ENCODE measurements at places on chromosomes 13 and 19.
A peak's percentile ranks its signal among the peaks of the same experiment; 100 is the strongest.

GRCh38 chr13:48253849-48254248 is 20.8 kb downstream of the ITM2B start:
- no peak for DNase-seq

- no peak for DNase-seq
Observed at GRCh38 chr13:53136554-53137215, 108.1 kb downstream of the OLFM4 start.

- peak; percentile 21 for DNase-seq
Observed at GRCh38 chr19:15379999-15380647, 536 bp upstream of the AKAP8 start.

DNA sequence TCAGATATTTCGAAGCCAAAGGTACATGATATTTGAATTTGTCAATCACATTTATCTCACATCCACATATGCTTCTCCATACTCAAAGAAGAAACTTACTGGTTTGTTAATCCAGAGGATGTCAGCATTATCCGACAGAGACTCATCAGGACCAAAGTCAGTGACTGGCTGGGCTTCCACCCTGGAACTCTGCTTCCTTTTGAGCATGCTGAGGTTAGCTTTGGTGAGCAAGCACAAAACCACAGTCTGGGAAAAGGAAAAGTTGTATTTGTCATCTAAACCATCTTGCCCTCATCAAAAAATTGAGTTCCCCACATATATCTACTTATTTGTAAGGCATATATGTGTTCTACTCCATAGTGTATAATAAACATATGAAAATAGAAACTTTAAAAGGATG is 17.4 kb downstream of the NALCN start:
- DNase-seq, result no peak

GRCh38 chr13:32225481-32225931 is 89.7 kb downstream of the ZAR1L start:
- no peak for DNase-seq

GRCh38 chr13:74931698-74932433 is 550.1 kb downstream of the TBC1D4 start:
- no peak for DNase-seq

- no peak for DNase-seq
Observed at GRCh38 chr13:31756346-31756745, 17.0 kb downstream of the RXFP2 start.

GRCh38 chr19:31254180-31254551 is 95.1 kb downstream of the TSHZ3 start:
- DNase-seq, result no peak

GRCh38 chr13:30963791-30964190 is 31.3 kb downstream of the TEX26 start:
- no peak for DNase-seq

- DNase-seq, result no peak
Observed at GRCh38 chr13:97496511-97496910, 62.5 kb downstream of the RAP2A start.

DNA sequence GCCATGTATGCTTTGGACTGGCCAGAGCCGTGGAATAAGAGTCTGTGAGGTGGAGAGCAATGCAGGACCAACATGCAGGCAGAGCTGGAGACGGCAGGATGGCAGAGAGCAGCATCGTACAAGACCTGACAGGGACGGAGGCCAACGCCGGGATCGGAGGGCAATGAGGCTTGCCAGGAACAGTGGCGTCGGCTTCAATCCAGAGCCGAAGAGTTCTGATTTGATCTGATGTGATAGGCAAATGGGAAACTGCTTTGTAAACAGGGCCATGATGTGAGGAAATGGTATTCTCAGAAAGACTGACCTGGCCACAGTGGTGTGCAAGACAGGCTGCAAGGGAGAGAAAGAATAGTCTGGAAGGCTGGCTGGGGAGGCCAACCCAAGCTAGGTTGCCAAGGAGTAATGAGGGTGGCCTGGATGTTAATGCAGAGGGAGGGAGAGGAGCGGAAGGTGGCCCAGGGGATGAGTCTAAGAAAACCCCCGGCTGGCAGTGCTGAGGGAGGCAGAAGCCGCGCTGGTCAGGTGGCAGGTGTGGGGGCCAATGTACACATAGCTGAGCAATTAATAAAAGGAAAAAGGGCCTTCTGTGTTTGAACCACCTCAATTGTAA is 26.7 kb downstream of the RCBTB2 start:
- no peak for DNase-seq

DNA sequence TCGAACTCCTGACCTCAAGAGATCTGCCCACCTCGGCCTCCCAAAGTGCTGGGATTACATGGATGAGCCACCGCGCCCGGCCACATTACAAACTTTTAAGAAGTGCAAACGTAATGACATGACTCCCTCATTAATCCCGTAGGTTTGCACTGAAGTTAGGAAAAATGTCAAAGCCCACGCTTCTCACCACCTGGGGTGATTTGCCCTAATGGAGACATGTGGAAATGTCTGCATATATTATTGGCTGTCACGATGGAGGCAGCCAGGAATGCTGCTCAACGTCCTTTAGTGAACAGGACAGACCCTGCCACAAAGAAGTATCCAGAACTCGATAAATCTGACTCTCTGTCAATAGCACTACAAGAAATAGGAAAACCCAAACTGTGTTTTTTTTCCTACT is 21.0 kb downstream of the NLRP9 start:
- no peak for DNase-seq

DNA sequence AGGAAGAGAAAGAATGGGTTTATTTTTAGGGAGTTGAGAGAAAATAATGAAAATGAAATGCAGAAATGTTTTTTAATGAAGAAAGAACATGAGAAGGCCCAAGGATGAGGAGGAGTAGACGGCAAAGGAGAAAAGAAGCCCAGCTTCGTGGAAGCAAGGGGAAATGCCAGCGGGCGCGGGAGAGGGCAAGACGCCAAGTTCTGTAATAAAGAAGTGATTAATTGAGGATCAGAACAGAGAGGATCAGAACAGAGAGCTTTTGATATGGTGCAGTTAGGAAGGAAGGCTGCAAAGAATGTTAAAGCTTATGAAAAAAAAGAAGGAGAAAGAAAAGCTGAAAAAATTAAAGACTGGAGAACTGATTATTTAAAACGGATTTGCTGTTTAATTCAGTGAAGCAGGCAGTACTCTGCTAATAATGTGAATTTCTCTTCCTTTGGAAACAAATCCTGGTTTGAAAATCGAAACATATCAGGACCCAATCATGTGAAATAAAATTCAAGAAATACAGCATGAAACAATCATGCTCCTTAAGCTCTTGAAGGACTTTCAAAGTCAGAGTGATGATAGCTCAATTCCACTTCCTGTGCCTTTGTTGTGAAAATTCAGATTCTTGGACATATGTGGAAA is 99.3 kb upstream of the SOX1 start:
- DNase-seq, result no peak

GRCh38 chr19:56725829-56726424 is 54.4 kb upstream of the ZNF835 start:
- no peak for DNase-seq

DNA sequence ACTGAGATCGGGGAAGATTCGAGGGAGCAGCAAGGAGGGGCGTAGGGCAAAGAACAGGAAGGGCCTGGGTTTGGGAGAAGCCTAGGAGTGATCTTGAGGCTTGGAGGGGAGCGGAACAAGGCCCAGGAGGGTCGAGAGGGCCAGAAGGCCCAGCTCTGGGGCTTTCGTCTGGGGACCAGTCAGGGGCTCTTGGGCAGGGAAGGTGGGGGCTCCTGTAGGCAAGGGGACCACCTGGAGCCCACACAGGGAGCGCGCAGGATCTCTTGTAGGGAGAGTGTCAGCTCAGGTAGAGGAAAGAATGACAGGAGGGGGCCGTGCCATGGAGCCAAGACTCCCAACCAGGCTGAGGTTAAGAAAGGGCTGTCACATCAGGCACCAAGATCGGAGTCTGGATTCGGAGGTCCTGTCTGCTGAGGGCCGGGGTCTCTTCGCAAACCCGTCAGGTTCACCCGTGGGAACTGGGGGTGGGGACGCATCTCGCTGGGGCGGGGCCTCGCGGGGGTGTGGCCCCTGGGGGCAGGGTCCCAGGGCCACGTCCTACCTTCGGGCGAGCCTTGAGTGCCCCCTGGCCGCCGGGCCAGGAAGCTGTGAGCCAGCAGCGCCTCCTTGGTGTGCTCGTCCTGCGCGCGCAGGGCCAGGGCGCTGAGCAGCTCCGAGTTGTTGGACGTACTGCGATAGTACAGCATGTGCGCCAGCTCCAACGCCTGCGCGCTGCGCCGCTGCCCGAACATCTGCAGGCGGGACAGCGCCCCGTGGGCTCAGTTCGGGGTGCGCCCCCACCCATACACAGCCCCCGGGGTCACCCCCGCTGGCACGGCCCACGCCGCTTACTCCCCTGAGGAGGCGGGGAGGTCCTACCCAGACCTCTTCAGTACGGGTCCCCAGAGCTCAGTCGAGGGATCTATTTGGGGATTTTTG is 8.4 kb downstream of the EMP3 start:
- DNase-seq, result peak; percentile 89

DNA sequence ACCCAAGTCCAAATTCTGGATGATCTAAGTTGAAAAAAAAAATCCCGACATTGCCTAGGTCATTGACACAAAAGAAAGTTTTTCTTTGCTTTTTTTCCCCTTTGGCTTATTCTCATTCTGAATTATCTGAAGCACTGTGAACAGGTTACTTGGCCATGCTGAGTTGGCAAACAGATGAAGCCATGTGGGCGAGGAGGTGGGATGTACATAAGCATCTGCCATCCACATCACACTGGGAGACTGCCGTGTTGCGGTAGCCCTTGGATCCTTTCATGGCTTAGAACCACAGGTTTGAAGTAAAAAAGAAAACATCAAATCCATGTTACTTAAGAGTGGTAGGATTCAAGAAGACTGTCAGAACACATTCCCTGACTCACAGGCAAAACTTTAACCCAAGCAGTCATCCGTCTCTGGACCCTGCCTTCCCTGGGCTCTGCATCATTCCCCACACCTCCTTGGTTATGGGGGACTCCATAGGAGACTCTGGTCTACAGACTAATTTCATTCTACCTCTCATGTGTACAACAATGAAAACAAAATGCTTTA is 242.5 kb upstream of the SERP2 start:
- DNase-seq, result no peak

GRCh38 chr19:3580156-3580934 is 4.9 kb upstream of the GIPC3 start:
- DNase-seq, result no peak

GRCh38 chr19:16320987-16321386 is 3.6 kb upstream of the KLF2 start:
- no peak for DNase-seq

DNA sequence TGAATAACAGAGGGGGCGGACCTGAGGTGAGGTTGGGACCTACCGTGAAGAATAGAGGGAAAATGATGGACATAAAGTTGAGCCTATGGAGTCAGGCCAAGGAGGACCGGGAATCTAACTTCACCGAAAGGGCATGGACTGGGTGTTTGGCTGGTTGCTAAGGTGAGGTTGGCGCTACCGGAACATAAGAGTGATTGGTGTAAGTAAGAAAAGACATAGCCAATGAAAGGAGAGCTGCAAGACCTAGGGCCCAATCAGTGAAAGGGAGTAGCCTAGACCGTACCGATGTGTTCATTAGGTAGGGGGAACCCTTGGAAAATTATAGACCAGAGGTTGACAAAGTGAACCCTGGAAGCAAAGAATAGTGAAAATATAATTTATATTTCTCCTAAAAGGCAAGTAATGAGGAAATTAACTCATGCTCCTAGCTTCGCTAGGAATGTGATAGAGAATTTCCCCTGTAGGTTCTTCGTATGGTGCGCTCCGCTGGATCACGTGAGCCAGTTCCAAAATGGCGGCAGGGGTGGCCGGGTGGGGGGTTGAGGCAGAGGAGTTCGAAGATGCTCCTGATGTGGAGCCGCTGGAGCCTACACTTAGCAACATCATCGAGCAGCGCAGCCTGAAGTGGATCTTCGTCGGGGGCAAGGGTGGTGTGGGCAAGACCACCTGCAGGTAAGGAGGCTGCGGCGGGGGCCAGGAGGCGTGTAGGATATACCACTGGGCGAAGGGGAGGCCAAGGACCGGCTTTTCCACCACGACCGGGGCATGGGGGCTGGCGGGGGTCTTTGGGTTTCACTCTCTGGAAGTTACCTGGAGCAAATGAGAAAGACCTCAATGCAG is at the start of gene GET3:
TSS of gene GET3 (plus strand) at position 503 of the 840 bp plus-strand sequence. CDS start at position 512, 9 bp downstream.
- peak; percentile 100 for DNase-seq

DNA sequence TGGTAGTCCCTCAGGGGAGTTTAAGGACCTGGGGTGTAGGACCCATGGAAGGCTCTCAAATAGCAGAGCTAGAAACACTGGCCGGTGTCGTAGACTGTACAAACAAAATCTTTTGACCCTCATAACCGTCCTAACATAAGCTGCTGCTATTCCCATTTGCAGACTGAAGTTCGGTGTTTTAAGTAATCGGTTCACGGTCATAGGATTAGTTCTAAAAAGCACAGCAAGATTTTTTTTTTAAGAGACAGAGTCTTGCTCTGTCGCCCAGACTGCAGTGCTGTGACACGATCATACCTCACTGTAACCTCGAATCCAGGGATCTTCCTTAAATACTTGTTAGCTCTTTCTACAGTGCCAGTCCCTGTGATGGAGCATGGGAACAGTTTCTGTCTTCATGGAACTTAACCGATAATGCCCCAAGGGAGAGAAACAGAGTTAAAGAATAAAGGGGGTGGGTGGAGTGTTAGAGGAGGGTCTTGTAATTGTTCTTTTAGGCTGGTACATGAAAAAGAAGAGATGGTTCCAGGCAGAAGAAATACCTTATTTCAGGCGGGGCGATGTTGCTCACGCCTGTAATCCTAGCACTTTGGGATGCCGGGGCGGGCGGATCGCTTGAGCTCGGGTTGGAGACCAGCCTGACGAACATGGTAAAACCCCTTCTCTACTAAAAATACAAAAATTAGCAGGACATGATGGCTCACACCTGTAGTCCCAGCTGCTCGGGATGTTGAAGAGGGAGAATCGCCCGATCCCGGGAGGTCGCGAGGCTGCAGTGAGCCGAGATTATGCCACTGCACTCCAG is 475 bp upstream of the ZC3H4 start:
- DNase-seq, result no peak

DNA sequence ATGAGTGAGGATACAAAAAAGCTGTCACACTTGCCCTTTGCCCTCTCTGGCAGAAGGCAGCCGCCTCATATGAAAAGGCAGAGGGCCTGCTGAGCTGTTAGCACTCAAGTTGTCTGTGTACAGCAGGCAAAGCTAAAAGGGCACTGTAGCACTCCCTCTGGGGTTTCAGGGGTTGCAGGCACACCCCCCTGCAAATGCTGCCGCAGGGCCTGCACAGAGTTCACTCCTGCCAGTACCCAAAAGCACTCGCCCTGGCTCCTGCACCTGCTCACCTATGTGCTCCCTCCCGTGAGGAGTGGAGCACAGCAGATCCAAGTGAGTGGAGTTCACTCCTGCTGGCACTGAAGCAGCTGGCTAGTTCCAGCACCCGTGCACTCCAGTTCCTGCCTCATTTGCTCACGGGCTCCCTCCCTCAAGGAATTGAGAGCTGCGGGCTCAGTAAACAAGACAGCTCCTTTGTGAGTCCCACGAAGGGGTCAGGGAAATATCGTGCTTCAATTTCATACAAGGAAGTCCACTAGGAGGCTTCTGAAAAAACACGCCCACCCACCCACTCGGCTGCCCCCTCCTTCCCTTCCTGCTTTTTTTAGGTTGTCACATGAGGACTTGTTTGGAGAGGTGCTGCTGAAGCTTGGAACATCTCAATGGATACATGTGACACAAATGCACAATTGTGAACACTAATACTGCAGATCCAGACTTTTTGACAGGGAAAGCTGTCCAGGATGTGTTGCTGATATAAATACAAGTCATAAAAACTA is 9.9 kb upstream of the RCBTB2 start:
- peak; percentile 70 for DNase-seq

Data from DMS153 (cell line).